ENCODE measurements at places on chromosomes 2 and 18.

DNA sequence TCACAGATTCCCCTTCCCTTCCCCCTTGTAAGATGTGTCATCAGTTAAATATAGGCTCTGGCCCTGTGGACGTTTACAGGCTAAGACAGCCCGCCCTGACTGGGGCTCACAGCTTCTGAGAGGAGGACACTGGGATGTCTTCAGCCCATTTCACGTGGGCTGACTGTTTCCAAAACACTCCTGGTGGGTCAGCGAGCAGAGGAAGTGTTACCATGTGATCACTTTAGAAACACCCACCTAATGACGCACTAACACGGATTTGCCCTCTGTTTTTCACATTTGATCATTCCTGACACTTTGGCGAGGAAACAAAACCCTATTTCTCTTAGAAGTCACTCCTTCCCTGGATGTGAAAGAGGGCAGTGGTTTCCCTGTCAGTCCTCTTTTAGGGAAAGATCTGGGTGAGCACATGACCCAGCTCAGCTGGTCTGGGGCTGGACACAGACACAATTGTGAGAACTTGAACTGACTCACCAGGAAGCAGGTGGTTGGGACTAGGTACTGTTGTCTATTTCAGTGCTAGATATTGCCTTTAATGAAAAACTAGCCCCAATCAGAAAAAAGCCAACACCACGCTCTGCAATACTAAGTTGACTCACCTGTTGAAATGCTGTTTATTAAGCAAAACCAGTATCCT, 38.8 kb downstream of the BMP10 start:
- peak; percentile 49 for ATAC-seq

GRCh38 chr18:2900684-2901422, 54.0 kb downstream of the EMILIN2 start:
- no peak for ATAC-seq

DNA sequence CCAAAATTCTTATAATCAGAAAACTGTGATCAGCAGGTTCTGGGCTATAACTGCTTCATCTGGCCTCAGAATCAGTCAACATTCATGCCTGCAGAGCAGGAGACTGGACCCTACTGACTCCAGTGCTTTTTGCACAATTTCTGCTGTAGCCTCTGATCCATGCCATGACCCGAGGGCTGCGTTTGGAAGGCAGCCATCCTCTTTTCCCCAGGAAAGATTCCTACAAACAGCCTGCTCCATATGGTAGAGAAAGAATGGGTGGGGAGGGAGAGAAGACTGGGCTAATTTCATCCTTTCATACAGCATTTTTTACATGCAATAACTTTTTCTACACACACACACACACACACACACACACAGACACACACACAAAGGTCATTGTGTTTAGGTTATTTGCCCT, 133.0 kb upstream of the MMADHC start:
- no peak for ATAC-seq

DNA sequence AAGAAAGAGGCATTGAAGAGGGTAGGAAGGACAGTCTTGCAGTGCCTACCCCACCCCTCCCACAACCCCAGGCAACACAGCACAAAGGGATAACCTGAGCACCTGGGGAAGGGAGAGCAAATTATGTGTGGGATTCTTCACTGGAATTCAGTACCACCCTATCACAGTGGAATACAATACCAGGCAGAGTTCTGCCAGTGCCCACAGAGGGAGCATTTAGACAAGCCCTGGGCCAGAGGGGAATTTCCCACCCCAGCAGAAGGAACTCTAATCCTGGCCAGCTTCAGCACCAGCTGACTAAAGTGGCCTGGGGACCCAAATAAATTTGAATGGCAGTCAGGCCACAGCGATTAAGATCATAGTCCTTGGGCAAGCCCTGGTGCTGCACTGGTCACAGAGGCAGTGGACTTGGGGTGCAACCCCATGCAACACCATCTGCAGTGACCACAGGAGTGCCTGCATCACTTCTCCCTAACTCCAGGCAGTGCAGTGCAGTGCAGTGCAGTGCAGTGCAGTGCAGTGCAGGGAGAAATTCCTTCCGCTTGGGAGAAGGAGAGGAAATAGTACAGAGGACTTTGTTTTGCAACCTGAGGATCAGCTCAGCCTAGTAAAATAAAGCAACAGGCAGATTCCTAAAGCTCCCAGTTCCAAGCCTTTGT, 147.8 kb upstream of the SRD5A2 start:
- no peak for ATAC-seq

DNA sequence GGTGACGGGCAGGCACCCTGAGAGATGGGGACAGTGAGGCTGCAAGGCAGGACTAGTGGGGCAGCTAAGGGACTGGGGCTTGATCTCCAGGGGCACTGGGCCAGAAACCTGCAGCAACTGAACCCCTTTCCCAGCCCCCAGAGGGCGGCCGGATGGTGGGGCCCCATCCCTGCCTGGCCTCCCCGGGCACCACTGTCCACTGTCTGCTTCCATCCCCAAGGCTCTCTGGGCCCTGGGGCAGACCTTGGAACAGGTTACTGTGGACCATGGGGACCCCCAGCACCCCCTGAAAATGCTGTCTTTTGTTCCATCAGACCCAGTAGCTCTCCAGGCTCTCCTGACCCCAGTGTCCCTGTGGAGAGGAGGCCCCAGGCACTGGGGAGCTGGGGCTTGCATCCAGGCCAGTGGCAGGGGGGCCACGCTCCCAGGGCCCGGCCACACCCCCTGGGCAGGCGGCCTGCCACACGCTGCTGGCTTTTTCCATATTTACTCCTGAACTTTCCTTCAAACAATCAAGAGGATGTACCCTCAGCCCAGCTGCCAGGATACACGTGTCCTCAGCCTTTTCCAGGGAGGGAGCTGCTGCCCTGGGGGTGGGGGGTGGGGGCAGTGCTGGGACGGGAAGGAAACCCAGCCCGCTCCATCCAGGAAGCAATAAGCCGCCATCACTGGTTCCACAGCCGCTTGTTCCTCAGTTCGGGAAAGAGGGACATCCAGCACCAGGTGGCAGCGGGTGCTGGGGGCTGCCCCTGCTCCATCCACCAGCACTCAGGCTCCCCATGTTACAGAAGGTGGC, 102.3 kb upstream of the ODC1 start:
- ATAC-seq, result peak; percentile 31

DNA sequence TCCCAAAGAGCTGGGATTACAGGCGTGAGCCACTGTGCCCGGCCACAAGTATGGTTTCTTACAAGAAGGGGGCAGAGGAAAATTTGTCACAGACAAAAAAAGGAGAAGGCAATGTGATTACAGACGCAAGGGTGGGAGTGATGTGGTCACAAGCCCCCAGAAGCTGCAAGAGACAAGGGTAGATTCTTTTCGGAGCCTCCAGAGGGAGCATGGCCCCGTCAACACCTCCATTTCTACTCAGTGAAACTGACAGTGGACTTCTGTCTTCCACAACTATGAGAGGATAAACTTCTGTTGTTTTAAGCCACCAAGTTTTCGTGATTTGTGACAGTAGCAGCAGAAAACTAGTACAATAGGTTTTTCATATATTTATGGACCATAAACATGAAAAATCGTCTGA, 2.1 kb upstream of the TCF7L1 start:
- ATAC-seq, result no peak

- ATAC-seq, result no peak
These were observed 402.8 kb upstream of the DSEL start for GRCh38 chr18:67919316-67919715.

DNA sequence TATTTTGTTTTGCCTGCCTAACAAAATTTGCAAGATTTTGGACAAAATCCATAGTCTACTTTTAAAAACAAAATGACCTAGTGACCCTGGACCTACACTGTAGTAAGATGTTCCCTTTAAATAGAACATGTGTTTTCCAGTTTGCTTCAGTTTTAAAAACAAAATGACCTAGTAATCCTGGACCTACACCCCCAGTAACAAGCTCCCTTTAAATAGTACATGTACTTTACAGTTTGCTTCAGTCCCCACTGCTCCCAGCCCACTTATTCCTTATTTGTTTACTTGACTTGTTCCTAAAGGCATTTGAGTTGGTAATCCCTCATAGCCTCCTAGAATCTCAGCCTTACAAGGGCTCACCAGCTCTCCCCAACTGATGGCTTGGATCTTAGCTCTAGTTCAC, 34.5 kb upstream of the HTR2B start:
- ATAC-seq, result no peak

DNA sequence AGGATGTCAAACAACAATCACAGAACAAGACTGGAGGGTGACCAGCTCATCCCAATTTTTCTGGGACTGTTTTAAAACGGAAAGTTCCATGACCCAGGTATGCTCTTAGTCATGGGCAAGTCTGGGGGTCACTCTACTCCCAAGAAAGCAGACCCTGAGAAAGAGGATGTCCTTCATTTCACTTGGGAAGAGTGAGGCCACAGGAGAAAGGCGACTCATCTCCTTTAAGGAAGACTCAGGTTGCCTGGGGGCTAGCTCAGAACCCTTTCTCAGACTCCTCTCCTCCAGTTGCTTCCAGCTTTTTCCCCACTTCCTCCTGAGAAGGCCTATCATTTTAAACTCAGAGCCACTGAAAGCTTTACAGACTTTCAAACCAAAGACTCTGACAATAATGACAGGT, 9.3 kb downstream of the RNF152 start:
- no peak for ATAC-seq

DNA sequence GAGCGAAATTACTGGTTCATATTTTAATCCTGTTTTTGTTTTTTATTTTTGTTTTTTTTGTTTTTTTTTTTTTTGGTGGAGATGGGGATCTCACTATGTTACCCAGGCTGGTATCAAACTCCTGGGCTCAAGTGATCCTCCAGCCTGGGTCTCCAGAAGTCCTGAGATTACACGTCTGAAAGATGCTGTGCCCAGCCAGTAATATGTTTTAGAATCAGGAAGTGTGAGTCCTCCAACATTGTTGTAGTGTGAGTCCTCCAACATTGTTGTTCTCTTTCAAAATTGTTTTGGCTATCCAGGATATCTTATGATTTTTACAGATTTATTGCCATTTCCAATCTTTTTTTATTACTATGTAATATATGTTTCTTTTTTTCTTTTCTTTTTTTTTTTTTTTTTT, 23.1 kb downstream of the TPRKB start:
- no peak for ATAC-seq

All from esophagus mucosa (tissue), 1 donor.